Articular chondrocyte of knee joint (primary cell): ENCODE measurements at places on chromosomes 2 and 18. TPM values are rescaled to one million over a fixed set of nuclear protein-coding genes. Genes with fewer than 3 reads are reported as not detected.

The SFTPB gene
- not detected in 2 replicates for total RNA-seq

The TDRD15 gene
- total RNA-seq, result under 0.01 TPM in 1 of 2 replicates, not detected in the other

The CDH7 gene
- total RNA-seq, result not detected in 2 replicates

The BCS1L gene
- total RNA-seq, result 23.1 and 26.0 TPM in 2 replicates
